ENCODE measurements at places on chromosomes 6 and 20. TPM values are rescaled to one million over a fixed set of nuclear protein-coding genes. Genes with fewer than 3 reads are reported as not detected.

Gene LBP
- not detected for polyA plus RNA-seq

Gene MYT1
- 35.8 TPM for polyA plus RNA-seq

Gene MRPS18A
- polyA plus RNA-seq, result 39.6 TPM

Gene TFAP2C
- not detected for polyA plus RNA-seq

Gene UTRN
- polyA plus RNA-seq, result 9.6 TPM

Gene ANKRD60
- polyA plus RNA-seq, result not detected

Gene EPB41L1
- 38.2 TPM for polyA plus RNA-seq

Gene PRSS35
- 0.32 TPM for polyA plus RNA-seq

Gene SEL1L2
- polyA plus RNA-seq, result not detected

Gene METTL24
- polyA plus RNA-seq, result not detected

Gene ZNF133
- polyA plus RNA-seq, result 72.8 TPM

Gene DDRGK1
- 77.8 TPM for polyA plus RNA-seq

Gene WFDC12
- polyA plus RNA-seq, result not detected

Gene TSPO2
- polyA plus RNA-seq, result not detected

Gene PPIL6
- 11.8 TPM for polyA plus RNA-seq

Measured in neural cell (in vitro differentiated cells).